ENCODE measurements at places on chromosomes 2 and 18.

- DNase-seq: no peak
- H3K4me3 ChIP-seq: no peak overlapping the region
- no peak overlapping the region for H3K27ac ChIP-seq
- no peaks in the 10 kb centered on the region for H3K4me1 ChIP-seq
- no peaks in the 10 kb centered on the region for H3K36me3 ChIP-seq
Observed at GRCh38 chr2:72395096-72395495, 247.4 kb upstream of the CYP26B1 start.

GRCh38 chr2:230060672-230061293, 7.9 kb downstream of the SLC16A14 start:
- no peaks in the 10 kb centered on the region for H3K27me3 ChIP-seq
- no peak overlapping the region for H3K27ac ChIP-seq
- DNase-seq: no peak
- no peaks in the 10 kb centered on the region for H3K36me3 ChIP-seq
- no peaks in the 10 kb centered on the region for H3K4me1 ChIP-seq

DNA sequence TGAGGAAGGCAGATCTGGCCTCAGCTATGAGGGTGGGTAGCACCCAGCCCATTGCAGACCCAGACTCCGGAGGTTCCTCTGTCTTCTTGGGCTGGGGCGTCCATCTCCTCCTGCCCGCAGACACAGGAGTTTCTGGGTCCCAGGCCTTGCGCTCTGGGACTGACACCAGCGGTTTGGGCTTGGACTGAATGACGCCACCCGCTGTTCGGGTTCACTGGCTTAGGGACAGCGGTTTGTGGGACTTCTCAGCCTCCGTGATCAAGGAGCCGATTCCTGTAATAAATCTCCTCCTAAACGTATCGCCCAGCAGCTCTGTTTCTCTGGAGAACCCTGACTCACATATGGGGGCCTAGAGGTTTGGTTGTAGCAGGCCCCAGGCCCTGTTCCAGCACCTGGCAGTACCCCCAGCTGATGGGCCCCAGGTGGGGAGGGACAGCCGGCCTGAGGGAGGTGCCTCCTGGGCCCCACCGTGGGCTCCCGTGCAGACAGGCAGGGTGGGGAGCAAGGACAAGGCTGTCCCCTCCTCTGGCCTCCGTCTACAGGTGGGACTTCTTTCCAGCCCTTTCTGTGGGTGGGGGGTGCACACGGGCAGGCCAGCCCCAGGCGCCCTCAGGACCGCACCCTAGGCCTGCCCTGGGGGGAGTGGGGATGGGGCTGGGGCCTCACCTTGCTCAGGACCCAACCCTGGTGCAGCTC, 4.5 kb upstream of the AQP12A start:
- no peaks in the 10 kb centered on the region for H3K4me1 ChIP-seq
- peaks cover 7% of the 10 kb centered on the region for H3K27me3 ChIP-seq
- DNase-seq: no peak
- no peak overlapping the region for H3K27ac ChIP-seq
- no peaks in the 10 kb centered on the region for H3K36me3 ChIP-seq

DNA sequence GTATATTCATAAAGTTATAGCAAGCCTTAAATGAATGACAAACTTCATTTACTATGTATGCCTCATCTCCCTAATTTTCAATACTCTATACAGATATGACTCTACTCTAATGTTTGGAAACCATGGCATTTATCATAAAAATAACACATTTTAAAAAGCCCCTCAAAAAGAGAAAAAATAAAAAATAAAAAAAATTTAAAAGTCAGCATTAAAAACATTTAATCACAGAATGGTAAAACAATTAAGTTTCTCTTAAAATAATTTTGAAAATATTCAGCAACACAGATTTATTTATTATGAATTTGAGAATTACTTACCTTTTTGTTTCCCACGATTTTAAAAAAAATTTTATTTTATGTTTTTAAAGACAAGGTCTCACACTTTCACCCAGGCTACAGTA, 65.0 kb upstream of the CDKL4 start:
- no peaks in the 10 kb centered on the region for H3K36me3 ChIP-seq
- H3K4me1 ChIP-seq: no peaks in the 10 kb centered on the region
- H3K4me3 ChIP-seq: no peak overlapping the region
- H3K27ac ChIP-seq: no peak overlapping the region
- DNase-seq: no peak

GRCh38 chr18:58863539-58864145, 1.0 kb upstream of the ZNF532 start:
- peak; percentile 53 for DNase-seq
- peak overlapping the region; percentile 83 for H3K27ac ChIP-seq
- peaks cover 2% of the 10 kb centered on the region for H3K36me3 ChIP-seq
- peak overlapping the region; percentile 30 for H3K4me3 ChIP-seq

DNA sequence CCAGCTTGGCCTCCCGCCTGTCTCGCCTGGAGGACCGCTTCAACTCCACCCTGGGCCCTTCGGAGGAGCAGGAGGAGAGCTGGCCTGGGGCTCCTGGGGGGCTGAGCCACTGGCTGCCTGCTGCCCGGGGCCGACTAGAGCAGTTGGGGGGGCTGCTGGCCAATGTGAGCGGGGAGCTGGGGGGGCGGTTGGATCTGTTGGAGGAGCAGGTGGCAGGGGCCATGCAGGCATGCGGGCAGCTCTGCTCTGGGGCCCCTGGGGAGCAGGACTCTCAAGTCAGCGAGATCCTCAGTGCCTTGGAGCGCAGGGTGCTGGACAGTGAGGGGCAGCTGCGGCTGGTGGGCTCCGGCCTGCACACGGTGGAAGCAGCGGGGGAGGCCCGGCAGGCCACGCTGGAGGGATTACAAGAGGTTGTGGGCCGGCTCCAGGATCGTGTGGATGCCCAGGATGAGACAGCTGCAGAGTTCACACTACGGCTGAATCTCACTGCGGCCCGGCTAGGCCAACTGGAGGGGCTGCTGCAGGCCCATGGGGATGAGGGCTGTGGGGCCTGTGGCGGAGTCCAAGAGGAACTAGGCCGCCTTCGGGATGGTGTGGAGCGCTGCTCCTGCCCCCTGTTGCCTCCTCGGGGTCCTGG, 3.7 kb upstream of the KHK start:
- H3K36me3 ChIP-seq: peaks cover 18% of the 10 kb centered on the region
- peaks cover 14% of the 10 kb centered on the region for H3K4me1 ChIP-seq
- no peaks in the 10 kb centered on the region for H3K27me3 ChIP-seq
- H3K27ac ChIP-seq: no peak overlapping the region

DNA sequence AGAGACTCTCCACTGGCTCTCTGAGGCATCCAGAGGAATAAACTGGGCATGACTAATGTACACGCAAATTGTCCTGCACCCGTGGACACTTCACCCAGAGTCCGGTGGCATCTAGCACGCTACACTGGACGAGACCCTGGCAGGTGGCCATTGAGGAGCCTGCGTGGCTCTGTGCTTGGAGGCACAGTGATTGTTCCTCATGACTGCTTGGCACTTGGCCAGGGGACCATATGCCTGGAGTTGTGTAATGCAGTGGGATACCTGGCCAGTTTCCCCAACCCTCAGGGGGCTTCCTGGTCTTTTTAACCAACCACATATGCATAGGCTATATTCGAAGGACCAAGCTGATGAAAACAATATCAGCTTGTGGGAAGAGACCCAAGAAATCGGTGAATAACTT, 66.6 kb downstream of the MTCL1 start:
- H3K4me1 ChIP-seq: no peaks in the 10 kb centered on the region
- H3K27me3 ChIP-seq: no peaks in the 10 kb centered on the region
- H3K4me3 ChIP-seq: no peak overlapping the region
- peak; percentile 52 for DNase-seq
- no peaks in the 10 kb centered on the region for H3K36me3 ChIP-seq

GRCh38 chr2:74290066-74290465, 53.1 kb downstream of the SLC4A5 start:
- no peaks in the 10 kb centered on the region for H3K4me1 ChIP-seq
- H3K4me3 ChIP-seq: no peak overlapping the region
- DNase-seq: no peak
- peaks cover 4% of the 10 kb centered on the region for H3K27me3 ChIP-seq
- H3K27ac ChIP-seq: no peak overlapping the region

- no peak overlapping the region for H3K4me3 ChIP-seq
- H3K27me3 ChIP-seq: no peaks in the 10 kb centered on the region
- H3K4me1 ChIP-seq: no peaks in the 10 kb centered on the region
- no peak for DNase-seq
- H3K36me3 ChIP-seq: no peaks in the 10 kb centered on the region
Observed at GRCh38 chr2:104880076-104880475, 26.2 kb downstream of the POU3F3 start.

DNA sequence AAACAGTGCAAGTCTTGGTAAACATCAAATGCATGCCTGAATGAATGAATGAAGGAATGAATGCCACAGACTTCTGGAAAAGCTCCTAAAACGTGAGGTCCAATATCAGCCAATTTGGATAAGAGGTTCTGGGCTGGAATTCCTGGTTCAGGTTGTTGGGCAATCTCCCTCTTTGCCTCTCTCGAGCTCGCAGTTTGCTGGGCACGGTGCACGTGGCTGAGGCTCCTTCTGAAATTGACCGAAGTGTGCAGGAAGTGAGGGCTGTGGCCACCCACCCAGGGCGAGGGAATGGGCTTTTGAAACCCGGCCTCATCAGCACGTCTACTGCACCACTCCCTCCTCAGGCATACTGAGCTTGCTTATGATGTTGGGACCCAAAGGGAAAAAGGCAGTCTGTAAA, 288.8 kb upstream of the HS6ST1 start:
- H3K4me3 ChIP-seq: no peak overlapping the region
- no peaks in the 10 kb centered on the region for H3K36me3 ChIP-seq
- H3K27me3 ChIP-seq: no peaks in the 10 kb centered on the region
- no peak overlapping the region for H3K27ac ChIP-seq
- DNase-seq: no peak
- H3K4me1 ChIP-seq: no peaks in the 10 kb centered on the region

- H3K36me3 ChIP-seq: no peaks in the 10 kb centered on the region
- no peak overlapping the region for H3K27ac ChIP-seq
- H3K27me3 ChIP-seq: no peaks in the 10 kb centered on the region
- H3K4me3 ChIP-seq: no peak overlapping the region
- peak; percentile 65 for DNase-seq
- H3K4me1 ChIP-seq: peaks cover 2% of the 10 kb centered on the region
Observed at GRCh38 chr2:174004905-174005605, 39.9 kb upstream of the SP3 start.

DNA sequence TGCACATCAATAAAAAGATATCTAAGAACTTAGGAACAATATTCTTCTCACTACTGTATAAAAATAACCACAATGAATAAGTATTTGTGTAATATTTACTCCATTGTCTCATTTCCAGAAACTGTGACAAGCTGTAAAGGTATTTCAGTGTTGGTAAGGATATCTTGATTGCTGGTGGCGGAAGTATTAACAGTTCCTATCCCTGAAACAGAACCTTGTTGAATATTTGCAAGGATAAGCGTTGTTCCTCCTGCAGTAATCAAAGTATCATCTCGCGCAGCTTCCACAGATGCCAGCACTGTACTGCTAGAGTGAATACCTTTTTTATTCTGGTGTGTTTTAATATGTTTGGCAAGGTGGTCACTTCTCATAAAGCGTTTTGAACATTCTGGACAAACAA, 55.3 kb downstream of the SP3 start:
- H3K36me3 ChIP-seq: no peaks in the 10 kb centered on the region
- no peaks in the 10 kb centered on the region for H3K27me3 ChIP-seq
- no peaks in the 10 kb centered on the region for H3K4me1 ChIP-seq
- DNase-seq: peak; percentile 57
- H3K4me3 ChIP-seq: no peak overlapping the region

DNA sequence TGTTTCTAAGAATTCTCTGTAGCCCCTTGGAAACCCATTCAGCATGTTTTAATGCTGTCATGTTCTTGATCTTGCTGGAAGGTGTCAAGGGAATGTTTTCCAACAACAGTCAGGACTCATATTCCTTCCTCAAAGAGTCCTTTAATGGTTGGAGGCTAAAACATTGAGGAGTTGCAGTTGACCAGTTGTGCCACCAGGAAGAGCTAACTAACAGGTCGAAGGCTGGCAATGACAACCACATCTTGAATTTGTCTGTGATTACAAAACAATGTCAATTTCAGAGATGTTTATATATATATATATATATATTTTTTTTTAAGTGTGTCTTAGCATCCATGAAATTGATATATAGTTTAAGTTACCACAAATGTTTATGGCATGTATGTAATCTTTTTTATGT, 151.5 kb downstream of the INO80D start:
- H3K36me3 ChIP-seq: no peaks in the 10 kb centered on the region
- no peaks in the 10 kb centered on the region for H3K4me1 ChIP-seq
- H3K27ac ChIP-seq: no peak overlapping the region
- no peak for DNase-seq
- no peak overlapping the region for H3K4me3 ChIP-seq

Data from fibroblast of lung (primary cell).